ENCODE measurements at places on chromosomes 11 and 22.

DNA sequence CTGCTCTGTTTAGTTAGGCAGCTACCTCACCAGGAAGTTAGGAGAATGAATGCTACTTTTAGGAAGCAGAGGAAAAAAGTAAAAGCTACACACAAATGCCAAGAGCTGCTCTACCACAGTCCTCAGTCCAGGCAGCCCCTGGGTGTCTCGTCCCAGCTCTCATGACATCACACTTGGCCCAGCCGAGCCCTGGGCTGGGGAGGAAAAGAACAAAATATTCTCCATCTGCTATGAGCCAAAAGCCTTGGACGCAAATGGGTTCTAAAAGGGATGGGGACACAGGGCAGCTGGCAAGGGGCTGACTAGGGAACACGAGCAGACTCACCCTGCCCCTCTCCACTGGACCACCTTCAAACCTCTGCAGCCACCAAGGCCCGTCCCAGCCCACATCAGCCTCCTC lies 26.1 kb downstream of the TMEM184B start:
- peak; percentile 68 for DNase-seq

- no peak for DNase-seq
Observed at GRCh38 chr11:119531056-119531455, 108.1 kb upstream of the THY1 start.

DNA sequence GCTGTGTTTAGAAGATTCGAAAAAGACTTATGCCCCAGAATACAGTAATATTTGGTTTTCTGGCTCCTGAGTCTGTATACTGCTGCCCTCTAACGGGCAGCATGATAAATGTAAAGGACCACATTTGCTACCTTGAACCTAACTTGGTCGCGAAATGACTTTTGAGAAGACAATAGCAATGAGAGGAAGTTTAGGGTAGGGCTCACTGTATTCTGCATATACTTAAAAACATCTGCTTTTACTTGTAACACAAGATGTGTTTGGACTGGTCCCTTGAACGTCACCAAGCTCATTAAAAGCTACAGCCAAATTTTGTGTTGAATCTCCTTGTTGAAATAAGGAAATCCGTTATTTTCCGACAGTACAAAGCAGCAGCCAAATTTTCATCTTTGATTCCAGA lies 309.1 kb downstream of the SWAP70 start:
- DNase-seq, result no peak

- no peak for DNase-seq
Observed at GRCh38 chr11:125272092-125272491, 107.5 kb downstream of the PKNOX2 start.

- peak; percentile 77 for DNase-seq
Observed at GRCh38 chr11:111977146-111978027, 40.2 kb downstream of the DIXDC1 start.

DNA sequence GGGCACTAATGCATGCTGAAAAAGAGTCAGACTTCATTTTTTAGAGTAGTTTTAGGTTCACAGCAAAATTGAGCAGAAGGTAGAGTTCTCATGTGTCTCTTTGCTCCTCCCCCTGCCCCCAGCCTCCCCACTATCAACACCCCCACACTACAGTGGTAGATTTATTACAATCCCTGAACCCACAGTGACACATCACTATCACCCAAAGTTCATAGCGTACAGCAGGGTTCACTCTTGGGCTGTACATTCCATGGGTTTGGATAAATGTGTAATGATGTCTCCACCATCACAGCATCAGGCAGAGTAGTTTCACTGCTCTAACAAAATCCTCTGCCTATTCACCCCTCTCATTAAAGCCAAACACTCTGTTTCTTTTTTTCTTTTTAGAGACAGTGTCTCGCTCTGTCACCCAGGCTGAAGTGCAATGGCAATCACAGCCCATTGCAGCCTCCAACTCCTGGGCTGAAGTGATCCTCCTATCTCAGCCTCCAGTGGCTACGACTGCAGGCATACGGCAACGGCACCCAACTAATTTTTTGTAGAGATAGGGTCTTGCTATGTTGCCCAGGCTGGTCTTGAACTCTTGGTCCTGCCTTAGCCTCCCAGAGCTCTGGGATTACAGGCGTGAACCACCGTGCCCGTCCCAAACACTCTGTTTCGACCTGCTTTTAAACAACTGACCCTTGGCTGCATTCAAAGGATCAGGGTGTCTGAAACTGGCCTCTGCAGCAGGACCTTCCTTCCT lies 4.1 kb downstream of the BEST1 start:
- no peak for DNase-seq

- no peak for DNase-seq
Observed at GRCh38 chr11:78820741-78821140, 246.1 kb upstream of the NARS2 start.

- no peak for DNase-seq
Observed at GRCh38 chr22:49793296-49793695, 34.4 kb downstream of the BRD1 start.

GRCh38 chr11:93005239-93005638 lies 35.8 kb downstream of the MTNR1B start:
- no peak for DNase-seq

GRCh38 chr11:94142308-94143281 lies 14.0 kb downstream of the PANX1 start:
- DNase-seq, result no peak

DNA sequence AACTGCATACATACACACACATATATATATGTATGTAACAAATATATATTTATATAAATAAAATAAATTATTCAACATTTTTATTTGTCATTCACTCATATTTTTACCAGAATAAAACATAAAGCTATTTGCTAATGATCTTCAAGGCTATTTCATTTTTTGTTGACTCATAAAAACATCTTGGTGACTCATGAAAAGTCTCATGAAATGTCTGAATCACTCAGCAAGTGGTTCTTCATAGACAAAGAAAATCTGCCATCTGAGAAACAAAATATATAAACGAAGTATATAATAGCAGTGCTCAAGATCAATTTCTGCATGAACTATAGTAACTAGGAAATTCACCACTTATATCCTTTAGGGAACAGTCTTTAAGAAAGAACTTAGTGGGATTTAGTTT lies 764.8 kb upstream of the FAT3 start:
- DNase-seq, result no peak

- DNase-seq, result no peak
Observed at GRCh38 chr11:9664276-9665171, 647 bp downstream of the SWAP70 start.

DNA sequence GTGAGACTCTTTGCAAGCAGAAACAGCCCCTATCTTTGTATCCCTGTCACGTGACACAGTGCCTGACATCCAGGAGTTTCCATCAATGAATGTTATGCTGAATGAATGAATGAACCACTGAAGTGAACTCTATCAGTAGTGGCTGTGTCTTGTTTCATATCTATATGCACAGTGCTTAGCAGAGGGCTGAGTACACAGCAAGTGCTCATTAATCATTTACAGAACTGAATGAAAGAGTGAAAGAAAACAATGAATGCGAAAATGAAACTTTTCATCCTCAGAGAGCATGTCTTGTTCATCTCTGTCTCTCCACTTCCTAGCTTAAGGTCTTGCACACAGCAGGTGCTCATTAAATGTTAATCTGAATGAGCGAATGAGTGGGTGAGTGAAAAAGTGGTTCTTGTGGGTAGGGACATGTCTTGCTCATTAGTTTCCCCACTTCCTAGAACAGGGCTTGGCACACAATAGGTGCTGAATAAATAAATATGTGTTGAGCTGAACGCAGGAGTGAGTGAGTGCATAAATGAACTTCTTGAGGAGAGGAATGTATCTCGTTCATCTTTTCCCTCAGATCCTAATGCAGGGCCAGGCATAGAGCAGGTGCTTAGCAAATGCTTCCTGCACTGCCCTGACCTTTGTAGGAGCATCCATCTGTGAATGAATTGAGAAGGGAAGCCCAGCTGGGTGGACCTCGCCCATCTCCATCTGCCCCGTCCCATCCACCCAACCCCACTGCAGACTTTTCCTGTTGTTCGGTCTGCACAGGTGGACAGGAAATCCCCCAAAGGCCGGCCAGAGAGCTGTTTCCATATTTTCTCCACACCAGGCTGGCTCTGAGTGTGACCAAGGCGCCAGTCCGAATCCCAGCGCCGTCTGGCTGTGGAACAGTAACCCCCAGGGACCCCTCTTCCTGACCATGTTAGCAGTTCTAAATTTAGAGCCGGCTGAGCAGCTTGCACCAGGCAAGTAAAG lies 113.4 kb upstream of the CRYBB3 start:
- peak; percentile 64 for DNase-seq

- DNase-seq, result no peak
Observed at GRCh38 chr11:82683029-82683428, 50.6 kb downstream of the FAM181B start.

- no peak for DNase-seq
Observed at GRCh38 chr11:122271137-122271536, 155.1 kb upstream of the BLID start.

DNA sequence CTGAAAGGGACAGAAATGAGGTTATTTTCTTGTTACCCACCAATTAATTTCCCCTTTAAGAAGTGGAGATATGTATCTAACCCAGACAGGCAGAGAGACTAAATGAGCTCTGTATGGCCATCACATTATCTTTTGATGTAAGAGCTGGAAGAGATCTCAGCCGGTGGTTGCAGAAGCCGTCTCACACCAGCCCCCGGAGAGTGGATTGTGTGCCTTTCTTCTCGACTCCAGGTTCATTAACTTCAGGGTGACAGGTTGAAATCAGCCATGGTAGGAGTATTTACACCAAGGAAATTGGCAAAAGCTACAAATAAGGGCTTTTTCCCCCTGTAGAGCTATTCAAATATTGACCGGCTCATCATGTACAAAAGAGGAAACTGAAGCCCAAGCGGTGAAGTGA lies 580.3 kb upstream of the CADM1 start:
- DNase-seq, result no peak

- DNase-seq, result no peak
Observed at GRCh38 chr22:19226428-19226827, 47.9 kb upstream of the SLC25A1 start.

GRCh38 chr11:67211656-67212436 lies 54.4 kb upstream of the GRK2 start:
- no peak for DNase-seq

GRCh38 chr11:33893711-33894397 lies 2.0 kb upstream of the LMO2 start:
- DNase-seq, result no peak

- DNase-seq, result peak; percentile 52
Observed at GRCh38 chr11:60334005-60334620, 7.1 kb downstream of the MS4A6E start.

GRCh38 chr11:8339592-8340022 lies 75.9 kb upstream of the LMO1 start:
- no peak for DNase-seq

DNA sequence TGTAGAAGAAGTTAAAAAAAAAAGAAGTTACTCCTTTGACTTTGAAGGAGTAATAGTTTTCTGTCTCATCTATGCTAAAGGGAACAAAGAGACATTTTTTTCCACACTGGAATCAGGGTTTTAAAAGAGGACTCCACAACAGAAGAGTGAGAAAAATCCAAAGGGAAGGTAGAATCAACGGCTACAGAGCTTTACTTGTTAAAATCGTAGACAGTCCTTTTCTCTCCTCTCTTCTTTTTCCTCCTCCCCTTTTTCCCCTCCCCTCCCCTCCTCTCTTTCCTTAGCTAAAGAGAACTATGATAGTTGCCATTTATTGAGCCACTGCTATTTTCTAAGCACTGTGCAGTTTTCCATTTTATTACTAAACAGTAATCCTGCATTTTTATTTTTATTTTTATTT lies 29.2 kb downstream of the DDIAS start:
- no peak for DNase-seq

GRCh38 chr22:48199667-48200066 lies 1437.2 kb downstream of the TBC1D22A start:
- DNase-seq, result no peak

- peak; percentile 35 for DNase-seq
Observed at GRCh38 chr22:45202333-45203149, 38.2 kb downstream of the KIAA0930 start.

DNA sequence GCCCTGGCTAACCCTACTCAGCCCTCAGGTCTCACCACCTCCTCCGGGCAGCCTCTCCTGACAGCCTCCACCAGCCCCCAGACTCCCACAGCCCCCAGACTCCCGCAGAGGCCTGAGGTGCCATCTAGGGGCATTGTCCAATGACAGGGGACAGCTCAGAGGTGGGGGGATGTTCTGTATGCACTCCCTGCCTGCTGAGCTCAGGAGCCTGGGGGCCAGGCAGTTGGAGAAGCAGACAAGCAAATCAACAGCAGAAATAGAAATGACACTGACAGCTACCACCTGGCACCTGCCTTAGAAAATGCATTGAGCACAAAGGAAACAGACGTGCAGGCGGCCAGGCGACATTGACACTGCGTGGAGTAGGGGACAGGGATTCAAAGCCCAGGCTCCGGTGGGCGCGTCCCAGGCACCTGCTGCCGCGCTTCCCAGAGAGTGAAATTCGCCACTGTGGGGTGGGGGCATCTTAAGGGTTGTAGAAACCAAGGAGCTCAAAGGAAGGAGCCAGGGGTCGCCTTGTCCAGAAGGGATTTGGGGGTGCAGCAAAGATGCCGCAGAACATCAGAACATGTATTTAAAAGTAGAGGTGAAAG lies 22.5 kb upstream of the WNT7B start:
- DNase-seq, result no peak

GRCh38 chr11:68402355-68403031 lies 58.1 kb upstream of the PPP6R3 start:
- no peak for DNase-seq

DNA sequence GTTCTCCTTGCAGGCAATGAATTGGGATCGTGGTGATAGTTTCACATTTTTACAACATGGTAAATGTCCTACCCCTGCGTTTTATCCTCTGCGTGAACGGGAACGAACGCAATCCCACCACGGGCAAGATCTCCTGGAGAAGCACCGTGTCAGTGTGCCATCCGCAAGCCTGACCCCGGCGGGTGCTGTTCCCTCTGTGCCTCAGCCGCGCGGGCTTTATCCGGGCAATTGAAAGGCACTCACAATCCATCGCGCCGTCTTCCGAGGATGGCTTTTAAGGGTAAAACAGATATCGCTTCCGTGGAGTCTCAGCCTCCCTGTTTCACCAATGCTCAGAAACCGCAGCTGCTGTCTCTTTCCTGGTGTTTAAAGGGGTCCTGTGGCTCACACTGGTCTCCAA lies 1387.5 kb downstream of the BRD1 start:
- no peak for DNase-seq

DNA sequence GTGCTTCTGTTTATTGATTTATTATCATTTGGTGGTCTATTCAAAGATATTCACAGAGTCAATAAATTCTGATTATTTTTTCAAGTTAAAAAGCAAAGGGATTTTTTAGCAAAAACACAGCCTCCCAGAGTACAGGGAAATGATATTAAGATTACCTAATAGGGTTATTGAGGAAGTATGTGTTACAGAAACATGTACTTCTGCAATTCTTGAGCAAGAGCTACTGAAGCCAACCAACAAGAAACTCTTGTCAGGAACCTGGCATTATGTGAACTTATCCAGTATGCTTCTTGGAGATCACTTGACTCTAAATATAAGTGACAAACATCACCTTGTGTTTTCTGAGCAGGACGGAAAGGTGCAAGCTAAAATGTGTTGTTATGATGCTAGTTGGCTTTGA lies 42.0 kb upstream of the CARD18 start:
- no peak for DNase-seq

DNA sequence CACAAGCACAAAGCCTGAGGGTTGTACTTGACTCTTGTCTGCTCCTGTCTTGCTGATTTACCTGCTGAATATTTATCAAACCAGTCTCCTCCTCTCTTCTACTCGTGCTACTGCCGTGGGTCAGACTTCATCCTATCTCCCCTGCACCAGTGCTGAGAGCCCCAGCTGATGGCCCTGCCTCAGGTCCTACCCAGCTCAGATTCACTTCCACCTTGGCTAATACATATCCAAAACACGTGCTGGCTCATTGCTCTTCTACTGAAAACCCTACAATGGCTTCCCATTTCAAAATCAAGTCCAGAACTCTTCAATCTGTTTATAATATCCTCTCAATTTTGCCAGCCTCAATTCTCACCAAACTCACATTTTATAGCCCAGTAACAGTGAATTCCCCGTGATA lies 48.3 kb downstream of the RAB30 start:
- DNase-seq, result no peak

All from right forelimb (tissue), 1 donor.